ENCODE measurements at places on chromosomes 3 and 15.

GRCh38 chr3:110928016-110928662 is 143.5 kb upstream of the NECTIN3 start:
- no peak for DNase-seq

DNA sequence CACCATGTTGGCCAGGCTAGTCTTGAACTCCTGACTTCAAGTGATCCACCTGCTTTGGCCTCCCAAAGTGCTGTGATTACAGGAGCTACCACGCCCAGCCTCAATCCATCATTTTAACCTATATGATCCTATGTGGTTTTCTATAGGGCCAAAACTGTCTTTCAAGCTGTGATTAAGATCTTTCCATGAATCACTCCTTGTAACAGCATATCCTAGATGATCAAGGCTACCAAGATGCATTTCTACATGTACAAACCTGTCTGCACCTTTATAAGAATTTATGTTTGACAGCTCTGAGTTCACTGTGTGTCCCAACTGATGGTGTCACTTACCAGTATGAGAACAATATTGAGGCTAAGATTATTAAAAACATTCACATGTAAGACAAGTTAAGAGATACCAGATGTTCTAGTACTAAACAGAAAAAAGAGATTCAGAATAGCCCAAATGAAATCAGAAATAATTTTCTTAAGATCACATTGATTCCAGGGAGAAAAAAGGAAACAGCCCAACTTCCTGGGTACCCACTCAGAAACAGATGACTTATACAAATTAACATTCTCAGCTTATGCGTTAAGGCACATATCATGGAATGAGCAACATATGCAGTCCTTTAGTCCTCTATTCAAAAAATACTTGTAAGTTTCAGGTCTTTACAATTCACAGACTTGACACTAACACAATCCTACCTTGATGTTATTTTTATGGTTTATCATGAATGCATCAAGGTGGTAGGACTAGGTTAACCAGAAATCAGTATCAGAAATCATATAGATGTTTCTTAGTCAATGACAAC is 24.8 kb upstream of the PPIB start:
- DNase-seq = no peak

DNA sequence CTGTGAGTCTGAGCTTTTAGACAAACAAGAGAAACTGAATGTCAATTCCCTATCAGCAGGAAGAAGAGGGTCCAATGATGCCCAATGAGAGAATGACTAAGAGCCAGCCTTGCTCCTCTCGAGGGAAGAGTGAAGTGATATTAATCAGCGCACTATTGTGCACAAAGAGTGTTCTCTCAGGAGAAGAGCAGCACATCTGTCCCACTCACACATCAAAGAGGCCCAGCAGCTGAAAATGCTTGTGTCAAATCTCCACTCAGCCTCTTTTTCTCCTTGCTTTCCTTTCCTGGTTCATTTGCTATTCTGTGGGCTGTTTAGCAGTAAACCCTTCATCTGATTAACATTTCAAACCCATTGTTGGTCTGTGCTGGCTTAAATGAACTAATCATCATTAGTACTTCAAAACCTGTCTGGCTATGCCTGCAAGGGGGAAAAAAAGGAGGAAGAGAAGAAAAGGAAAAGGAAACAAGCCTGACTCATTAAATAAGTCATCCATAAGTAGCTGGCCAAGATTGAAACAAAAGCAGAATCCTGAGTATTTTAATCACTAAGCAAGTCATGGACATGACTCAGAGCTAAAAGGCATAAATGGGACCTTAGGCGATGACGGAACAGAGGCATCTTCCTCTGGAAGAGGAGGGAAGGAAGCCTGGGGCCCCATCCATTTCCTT is 912.7 kb downstream of the TUSC7 start:
- no peak for DNase-seq

DNA sequence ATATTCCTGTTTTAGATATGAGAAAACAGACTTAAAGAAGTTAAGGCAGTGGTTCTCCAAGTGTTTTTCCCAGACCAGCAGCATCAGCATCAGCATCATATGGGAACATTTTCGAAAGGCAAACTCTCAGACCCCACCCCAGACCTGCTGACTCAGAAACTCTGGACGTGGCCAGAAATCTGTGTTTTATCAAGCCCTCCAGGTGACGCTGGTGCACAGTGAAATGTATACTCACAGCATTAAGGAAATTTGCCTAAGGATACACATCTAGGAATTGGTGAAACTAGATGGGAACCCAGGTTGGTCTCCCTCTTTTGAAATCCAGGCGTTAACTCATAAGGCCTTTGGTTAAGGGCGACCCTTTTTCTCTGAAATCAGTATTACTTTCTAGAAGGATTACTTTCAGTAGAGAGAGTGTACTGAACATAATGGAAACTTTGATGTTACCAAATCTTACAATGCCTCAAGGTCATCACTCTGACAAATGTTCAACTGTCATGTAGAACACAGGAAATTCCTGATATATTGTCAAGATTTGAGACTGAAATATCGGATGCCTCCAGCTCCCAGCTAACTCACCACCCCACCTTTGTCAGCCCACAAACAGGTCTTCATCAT is 910.2 kb downstream of the ROBO1 start:
- no peak for DNase-seq

- no peak for DNase-seq
Observed at GRCh38 chr3:99706410-99706809, 68.0 kb downstream of the COL8A1 start.

GRCh38 chr15:101501703-101502373 is 12.3 kb upstream of the PCSK6 start:
- no peak for DNase-seq

- DNase-seq = no peak
Observed at GRCh38 chr3:152381881-152382295, 113.2 kb downstream of the MBNL1 start.

Data from stimulated activated CD4-positive, alpha-beta T cell treated with anti-CD3 and anti-CD28 coated beads, Interleukin-15, amount 100 ng/mL, for 1 hour (primary cell).